ENCODE measurements at places on chromosomes 13 and 19.

DNA sequence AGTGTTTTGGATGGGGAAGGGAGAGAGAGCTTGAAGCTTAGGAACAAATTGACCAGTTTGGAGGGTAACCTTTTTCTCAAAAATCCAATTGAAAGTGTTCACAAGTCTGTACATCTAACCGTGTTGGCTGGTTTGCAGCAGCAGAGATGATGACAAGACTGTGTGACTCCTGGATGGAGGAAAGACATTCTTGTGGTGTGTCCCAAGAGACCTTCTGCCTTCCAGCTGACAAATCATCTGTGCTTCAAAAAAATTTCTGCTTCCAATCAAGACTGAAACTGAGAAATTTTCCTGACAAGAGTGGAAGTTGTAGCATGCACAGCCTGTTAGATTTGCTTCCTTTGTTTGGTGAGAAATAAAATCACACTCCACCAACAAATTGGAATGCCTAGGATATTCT lies 56.2 kb downstream of the LACC1 start:
- no peak for DNase-seq

GRCh38 chr19:17081672-17082630 lies 6.4 kb downstream of the MYO9B start:
- no peak for DNase-seq

GRCh38 chr19:2722541-2723344 lies 1.6 kb upstream of the DIRAS1 start:
- DNase-seq, result no peak

- no peak for DNase-seq
These were observed 288.7 kb downstream of the FOXO1 start for GRCh38 chr13:40377783-40378182.

DNA sequence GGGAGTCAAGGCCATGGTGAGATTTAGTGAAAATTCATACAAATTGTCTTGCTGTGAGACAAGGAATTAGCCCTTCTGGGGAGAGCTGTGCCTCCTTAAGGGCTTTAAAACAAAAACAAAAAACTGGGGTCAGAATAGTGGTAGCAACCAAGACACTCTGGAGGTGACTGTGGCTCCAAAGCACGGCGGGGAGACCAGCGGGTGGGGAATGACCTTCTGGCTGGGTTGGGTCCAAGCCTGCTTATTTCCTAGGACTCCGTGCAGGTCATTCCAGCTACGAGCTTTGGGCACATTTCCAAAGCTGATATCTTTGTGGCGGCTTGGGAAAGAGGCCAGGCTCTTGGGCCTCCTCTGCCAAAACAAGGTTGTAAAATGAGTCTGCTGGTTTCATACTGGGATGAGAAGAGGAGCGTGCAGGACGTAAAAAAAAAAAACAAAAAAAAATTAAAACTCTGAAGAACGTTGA lies 348.3 kb downstream of the UQCRFS1 start:
- no peak for DNase-seq

DNA sequence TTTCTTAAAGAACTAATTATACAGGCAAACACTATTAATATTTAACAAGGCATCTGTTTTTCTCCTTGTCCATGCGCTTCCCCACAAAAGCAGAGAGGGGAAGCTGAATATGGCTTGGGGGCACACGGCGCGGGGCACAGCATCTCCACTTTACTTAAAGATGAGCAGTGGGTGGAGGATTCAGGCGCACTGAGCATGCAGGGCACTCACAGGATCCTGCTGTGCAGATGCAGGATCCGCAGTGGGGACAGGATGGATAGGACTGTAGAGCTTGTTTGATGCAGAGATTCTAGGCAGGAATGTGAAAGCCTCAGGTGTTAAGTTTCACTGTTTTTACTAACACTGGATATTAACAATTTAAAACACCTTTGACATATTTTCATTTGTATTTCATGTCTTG lies 43.3 kb downstream of the ATP11A start:
- DNase-seq, result no peak

DNA sequence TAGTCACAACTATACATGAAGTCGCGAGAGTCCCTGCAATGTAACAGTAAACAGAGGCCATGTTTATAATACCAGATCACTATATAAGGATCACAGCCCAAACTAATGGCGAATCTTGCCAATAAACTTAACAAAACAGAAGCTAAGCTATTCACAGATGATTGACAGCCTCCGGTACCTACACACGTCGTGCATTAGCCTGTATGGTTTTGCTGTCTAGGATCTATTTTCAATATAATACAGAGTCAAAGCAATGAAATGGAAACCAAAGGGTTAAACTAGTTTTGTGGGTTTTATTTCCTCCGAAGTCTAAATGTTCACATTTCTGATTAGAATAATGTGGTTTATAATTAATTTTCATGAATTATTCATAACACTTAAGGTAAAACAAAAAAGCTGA lies 10.1 kb downstream of the ANKRD10 start:
- no peak for DNase-seq

- DNase-seq, result no peak
These were observed 730.8 kb downstream of the EFNB2 start for GRCh38 chr13:105804561-105805190.

DNA sequence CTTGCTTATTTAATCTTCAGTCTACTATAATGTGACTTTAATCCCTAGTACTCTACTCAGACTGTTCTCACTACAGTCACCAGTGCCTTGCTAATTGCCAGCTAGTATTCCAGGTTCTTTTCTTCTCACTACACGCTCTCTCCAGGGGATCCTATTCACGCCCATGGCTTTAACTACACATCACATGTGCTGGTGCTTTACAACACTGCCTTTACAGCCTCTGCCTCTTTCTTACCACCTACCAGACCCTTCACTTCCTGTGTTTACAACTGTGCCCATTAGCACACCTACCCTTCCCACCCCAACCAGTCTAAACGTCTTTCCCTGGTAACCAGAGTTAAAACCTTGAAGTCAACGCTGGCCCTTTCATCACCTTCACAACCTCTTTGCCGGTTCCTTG lies 249.5 kb downstream of the DNAJC15 start:
- no peak for DNase-seq

DNA sequence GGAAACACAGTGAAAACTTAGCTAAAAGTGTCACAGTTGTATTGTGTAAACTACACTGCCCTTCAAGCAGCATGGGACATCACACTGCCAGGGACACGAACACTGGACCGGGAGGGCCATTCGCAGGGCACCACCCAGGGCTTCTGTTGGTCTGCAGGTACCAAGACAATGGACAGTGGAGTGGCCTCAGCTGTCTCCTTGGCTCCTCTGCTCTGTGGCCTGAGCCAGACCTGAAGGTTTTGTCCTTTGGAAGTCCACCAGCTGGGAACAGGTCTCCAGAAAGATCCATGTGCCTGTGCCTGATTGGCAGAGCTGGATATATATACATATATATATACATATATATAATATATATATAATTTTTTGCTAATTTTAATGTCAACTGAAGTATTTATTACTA lies 149.8 kb downstream of the ZNF536 start:
- DNase-seq, result no peak

- no peak for DNase-seq
These were observed at the start of gene C19orf85 for GRCh38 chr19:55464662-55465054. C19orf85 (minus strand) TSS chr19:55464751; CDS start chr19:55464554, 197 bp downstream.
